ENCODE measurements at places on chromosomes 4 and X.

GRCh38 chr4:26459054-26459755 is 31.1 kb downstream of the CCKAR start:
- no peak for DNase-seq

GRCh38 chrX:17805120-17805519 is 56.0 kb downstream of the RAI2 start:
- no peak for DNase-seq

DNA sequence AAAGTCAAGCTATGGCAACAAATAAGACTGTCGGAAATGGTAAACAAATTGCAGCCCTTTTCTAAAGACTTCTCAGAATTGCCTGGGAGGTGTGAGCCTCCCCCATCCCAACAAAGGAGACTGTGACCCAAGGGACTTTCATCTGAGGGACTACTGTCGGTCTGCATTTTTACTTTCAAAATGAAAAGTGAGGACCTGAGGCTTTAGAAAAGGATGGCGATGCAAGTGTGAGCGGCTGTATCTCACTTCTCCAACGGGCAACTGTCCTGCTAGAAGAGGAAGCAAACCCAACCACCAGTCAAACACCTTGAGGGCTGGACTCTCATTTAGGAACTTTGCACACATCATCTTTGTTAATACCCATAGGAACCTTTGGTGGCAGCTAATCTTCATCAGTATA is 62.6 kb upstream of the CLNK start:
- no peak for DNase-seq

DNA sequence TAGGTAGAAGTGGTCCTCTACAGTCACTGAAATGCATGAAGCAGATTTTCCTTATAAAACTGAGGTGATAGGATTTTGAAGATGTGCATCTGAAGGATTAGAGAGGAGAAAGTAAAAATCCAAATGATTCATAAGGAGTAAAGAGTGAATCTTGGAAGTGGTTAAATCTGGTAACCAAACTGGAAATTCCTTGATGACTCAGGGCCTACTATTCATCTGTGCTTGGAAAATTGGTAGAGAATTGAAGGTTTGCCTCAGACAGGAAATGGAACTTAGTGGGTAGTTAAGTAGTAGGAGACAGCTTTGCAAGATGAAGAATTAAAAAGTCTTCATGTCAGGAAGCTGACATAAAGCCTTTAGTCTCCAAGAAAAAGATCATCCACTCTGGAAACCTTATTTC is 368.9 kb upstream of the CTSO start:
- no peak for DNase-seq

DNA sequence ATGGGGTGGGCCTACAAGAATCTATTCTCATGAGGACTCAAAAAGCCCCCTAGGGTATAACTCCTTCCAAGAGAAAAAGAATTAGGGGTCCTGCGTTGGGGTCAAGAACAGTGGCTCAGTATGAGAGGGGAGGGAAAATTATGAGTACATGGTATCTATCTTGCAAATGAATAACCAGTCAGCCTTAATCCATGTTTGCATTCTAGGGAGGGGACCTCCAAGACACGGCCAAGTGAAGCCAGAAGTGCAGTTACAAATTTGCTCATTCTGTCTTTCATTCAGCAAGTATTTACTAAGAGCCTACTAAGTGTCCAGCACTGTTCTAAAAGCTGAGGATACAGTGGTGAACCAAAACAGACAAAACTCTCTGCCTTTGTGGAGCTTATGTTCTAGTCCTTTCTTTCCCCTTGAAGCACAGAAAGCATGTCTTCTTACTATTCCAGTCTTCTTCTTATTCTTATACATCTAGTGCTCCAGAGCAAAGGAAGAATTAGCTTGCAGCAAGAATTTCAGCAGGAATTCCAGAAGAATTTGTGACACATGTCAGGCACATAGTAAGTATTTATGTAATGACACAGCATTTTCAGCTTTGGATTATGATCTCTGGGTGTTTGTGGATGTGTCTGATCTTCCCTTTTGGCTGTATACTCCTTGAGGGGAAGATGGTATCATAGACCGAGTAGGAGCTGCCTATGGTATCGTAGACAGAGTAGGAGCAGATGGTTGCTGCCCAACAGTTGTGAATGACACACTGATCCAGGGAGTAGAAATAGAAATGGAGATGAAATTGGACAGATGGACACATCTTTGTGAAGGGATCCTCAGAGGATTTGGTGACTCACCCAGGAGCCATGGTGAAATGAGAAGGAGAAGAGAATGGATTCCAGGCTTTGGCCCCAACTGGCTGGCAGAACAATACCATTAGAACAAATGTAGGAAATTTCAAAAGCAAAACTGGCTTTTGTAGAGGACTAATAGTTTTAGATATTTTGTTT is 75.9 kb downstream of the COQ2 start:
- no peak for DNase-seq

- DNase-seq: no peak
Observed at GRCh38 chr4:7253837-7254236, 61.5 kb downstream of the SORCS2 start.

- DNase-seq: no peak
Observed at GRCh38 chr4:95742872-95743271, 97.0 kb upstream of the PDHA2 start.

Measured in stimulated activated CD8-positive, alpha-beta memory T cell treated with anti-CD3 and anti-CD28 coated beads, Interleukin-2, amount 100 ng/mL, for 1 hour (primary cell).